T-helper 1 cell treated with Interleukin-12 subunit alpha and Interleukin-12 subunit beta and Interleukin-4 antibody, amounts not matched to agents 30 ng/mL and 1 ng/mL, for 36 hours (primary cell): ENCODE measurements at places on chromosomes 7 and 10. TPM values are rescaled to one million over a fixed set of nuclear protein-coding genes. Genes with fewer than 3 reads are reported as not detected.

Gene GBX1
- total RNA-seq = not detected in 2 replicates

Gene C10orf95
- 0.20 TPM in 1 of 2 replicates, not detected in the other for total RNA-seq

Gene PDE6C
- total RNA-seq = not detected in 2 replicates

Gene PAX4
- total RNA-seq = not detected in 2 replicates

Gene HTR5A
- total RNA-seq = not detected in 2 replicates

Gene RFC2
- total RNA-seq = 51.7 and 55.0 TPM in 2 replicates

Gene SCART1
- total RNA-seq = 1.6 TPM in 2 replicates

Gene VCL
- total RNA-seq = 38.2 and 40.9 TPM in 2 replicates

Gene TUBAL3
- not detected in 2 replicates for total RNA-seq

Gene TMEM225B
- 1.4 and 1.6 TPM in 2 replicates for total RNA-seq

Gene CACNB2
- total RNA-seq = 0.05 TPM in 1 of 2 replicates, not detected in the other

Gene TET1
- total RNA-seq = 1.7 TPM in 2 replicates

Gene HOXA2
- not detected in 2 replicates for total RNA-seq

Gene SPDYE2
- 0.12 TPM in 1 of 2 replicates, not detected in the other for total RNA-seq

Gene BLNK
- not detected in 2 replicates for total RNA-seq

Gene SEC24C
- 129 and 135 TPM in 2 replicates for total RNA-seq

Gene STOX1
- 0.37 and 0.42 TPM in 2 replicates for total RNA-seq

Gene EPDR1
- total RNA-seq = not detected in 2 replicates

Gene HECW1
- not detected in 2 replicates for total RNA-seq

Gene C1QL3
- not detected in 2 replicates for total RNA-seq
